ENCODE measurements at places on chromosomes 12 and 14.

DNA sequence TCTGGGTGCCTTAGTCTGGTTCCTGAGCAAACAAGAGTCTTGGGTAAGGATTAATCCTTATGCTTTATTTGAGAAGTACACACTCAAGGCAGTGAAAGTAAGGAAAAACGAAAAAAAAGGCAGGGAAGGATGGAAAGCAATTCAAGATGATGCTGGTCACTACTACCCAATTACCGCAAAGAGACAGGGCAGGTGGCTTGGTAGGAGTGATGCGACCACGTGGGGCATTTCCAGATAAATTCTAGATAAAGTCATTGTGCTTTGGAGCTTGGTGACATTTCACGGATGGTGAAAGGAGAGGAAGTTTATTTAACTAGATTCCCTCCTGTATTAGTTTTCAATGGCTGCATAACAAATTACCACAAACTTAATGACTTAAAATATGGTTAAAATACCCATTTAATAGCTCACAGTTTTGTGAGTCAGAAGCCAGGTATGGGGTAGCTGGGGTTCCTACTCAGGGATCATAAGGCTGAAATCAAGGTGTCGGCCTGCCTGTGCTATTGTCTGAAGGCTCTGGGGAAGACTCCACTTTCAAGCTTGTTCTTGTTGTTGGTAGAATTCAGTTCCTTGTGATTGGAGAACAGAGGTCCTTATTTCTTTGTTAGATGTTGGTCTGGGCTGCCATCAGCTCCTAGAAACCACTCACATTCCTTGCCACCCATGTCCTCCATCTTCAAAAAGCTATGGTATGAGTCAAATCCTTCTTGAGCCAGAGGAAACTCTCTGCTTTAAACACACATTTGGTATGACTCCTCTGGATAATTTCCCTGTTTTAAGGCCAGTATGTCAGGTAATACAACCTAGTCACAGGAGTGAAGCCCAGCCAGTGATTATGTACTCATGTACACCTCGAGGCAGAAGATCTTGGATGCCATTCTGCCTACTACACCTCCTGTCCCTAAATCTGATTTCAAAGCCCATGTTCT lies 5.6 kb upstream of the HMGA2 start:
- H3K27me3 ChIP-seq, result peaks cover 3% of the 10 kb centered on the region
- no peak overlapping the region for H3K27ac ChIP-seq
- no peak for DNase-seq

DNA sequence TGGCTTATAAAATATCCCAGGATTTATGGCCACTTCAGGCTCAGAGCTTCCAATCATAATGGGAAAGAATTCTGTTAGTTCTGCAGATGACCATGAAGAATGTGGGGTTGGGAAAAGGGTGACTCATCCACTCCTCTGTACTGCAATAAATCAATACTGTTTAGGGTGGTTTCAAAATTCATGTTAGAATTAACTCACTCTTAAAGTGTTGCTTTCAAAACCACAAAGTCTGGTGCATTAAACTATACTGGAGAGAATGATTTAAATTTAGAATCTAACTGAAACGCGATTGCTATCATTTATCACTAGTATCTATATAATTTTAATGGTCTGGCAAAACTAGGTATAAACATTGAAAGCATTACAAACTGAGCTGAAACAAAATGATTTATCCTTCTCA lies 798 bp downstream of the CCDC198 start:
- no peaks in the 10 kb centered on the region for H3K36me3 ChIP-seq
- no peaks in the 10 kb centered on the region for H3K4me1 ChIP-seq
- DNase-seq, result no peak
- no peaks in the 10 kb centered on the region for H3K27me3 ChIP-seq

DNA sequence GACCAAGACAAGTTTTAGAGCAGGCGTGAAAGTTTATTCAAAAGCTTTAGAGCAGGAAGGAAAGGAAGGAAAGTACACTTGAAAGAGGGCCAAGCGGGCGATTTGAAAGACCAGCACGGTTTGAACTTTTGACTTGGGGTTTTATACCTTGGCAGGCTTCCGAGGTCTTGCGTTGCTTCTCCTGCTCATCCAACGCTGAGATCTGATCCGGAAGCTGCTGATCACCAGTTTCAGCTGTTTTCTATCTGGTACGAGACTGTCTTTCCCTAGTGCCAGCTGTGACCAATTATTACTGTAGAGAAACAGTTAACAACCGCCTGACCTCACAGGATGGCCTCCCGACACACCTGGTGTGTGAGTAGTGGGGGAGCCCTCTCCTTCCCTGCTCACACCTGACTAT lies 20.6 kb upstream of the SNRPF start:
- H3K27ac ChIP-seq, result no peak overlapping the region
- no peak overlapping the region for H3K4me3 ChIP-seq
- H3K36me3 ChIP-seq, result no peaks in the 10 kb centered on the region
- DNase-seq, result no peak
- no peaks in the 10 kb centered on the region for H3K4me1 ChIP-seq
- peaks cover 5% of the 10 kb centered on the region for H3K27me3 ChIP-seq

DNA sequence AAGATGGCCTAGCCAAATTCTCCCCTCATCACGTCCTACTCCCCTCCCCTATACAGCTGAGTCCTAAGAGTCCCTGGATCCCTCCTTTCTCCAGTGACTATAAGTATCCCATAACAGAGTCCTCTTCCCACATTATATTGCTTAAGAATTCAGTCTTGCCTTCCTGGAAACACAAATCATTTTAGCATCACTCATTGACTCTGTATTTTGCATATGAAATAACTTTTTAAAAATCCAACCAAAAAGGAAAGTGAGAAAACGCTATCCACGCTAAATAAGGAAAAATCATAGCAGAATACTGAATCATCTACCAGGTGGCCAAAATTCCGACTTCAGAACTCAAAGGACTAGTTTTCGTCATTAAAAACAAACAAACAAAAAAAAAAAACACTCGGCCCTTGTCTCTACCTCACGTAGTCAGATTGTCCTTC lies 130.2 kb downstream of the GCH1 start:
- no peaks in the 10 kb centered on the region for H3K36me3 ChIP-seq
- peak overlapping the region; percentile 86 for H3K27ac ChIP-seq
- peaks cover 14% of the 10 kb centered on the region for H3K4me1 ChIP-seq
- H3K27me3 ChIP-seq, result peaks cover 8% of the 10 kb centered on the region
- no peak for DNase-seq

DNA sequence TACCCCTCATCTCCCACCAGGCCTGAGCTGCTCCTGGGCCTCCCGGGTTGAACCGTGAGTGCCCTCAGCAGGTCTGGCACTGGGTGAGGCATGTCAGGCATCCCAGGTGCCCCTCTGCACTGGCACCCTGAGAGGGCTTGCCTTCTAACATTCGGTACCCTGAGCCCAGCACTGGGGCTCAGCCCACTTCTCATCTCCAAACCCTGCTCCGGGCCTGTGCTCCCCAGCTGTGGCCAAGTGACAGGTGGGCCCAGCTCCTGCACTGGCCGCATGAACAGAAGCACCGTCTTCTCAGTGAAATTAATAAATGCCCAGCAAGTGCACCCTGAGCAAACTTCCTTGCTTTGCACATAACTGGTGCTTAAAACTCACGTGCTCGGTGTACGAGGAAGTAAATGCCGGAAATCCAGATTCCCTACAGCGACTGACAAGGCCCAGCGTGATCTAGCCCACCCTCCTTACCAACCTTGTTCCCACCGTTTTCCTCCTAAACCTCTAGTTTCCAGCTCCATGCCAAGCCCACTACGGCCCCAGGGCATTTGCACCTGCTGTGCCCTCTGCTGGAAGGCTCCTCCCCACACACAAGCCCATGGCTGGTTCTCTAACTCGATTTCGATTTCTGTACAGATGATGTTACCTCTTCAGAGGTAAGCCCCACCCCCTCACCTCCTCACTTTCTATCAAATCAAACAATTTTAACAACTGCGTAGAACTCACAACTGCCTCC lies 115.2 kb upstream of the NCOR2 start:
- H3K36me3 ChIP-seq, result no peaks in the 10 kb centered on the region
- no peak overlapping the region for H3K27ac ChIP-seq
- H3K27me3 ChIP-seq, result peaks cover 2% of the 10 kb centered on the region
- H3K4me1 ChIP-seq, result peaks cover 8% of the 10 kb centered on the region
- no peak overlapping the region for H3K4me3 ChIP-seq

DNA sequence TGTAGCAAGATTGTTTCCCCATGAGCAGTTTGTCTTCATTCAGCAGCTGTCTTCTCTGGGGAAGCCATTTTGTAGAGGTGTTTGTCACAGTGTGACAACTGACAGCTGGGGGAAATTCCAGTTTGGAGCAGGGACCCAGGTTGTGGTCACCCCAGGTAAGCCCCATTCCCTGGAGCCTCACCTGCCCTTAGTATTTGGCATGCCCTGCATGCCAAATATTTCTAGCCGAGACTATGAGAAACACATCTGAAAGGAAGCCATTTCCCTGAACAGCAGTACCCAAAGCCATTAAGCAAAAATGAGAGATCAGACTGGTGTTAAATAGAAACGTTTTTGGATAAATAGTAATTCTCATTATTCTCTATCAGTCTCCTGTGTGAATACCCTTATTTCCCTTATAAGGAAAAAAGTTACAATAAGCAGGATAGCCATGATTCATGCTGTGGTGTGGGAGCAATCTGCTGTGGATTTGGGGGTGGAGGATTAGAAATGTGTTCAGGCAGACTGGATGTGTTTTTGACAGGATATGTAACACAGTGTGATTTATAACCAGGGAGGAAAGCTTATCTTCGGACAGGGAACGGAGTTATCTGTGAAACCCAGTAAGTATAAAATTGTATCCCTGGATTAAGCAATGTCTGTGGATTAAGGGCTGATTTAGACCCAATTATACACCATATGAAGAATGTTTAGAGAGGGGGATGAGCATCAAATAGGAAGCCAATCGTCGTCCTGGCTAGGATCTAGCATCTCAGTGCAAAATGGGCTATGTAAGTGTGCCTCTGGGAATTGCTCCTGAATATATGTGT lies 68.9 kb downstream of the DAD1 start:
- H3K27ac ChIP-seq, result no peak overlapping the region
- DNase-seq, result no peak
- peaks cover 39% of the 10 kb centered on the region for H3K4me1 ChIP-seq
- peaks cover 4% of the 10 kb centered on the region for H3K36me3 ChIP-seq

DNA sequence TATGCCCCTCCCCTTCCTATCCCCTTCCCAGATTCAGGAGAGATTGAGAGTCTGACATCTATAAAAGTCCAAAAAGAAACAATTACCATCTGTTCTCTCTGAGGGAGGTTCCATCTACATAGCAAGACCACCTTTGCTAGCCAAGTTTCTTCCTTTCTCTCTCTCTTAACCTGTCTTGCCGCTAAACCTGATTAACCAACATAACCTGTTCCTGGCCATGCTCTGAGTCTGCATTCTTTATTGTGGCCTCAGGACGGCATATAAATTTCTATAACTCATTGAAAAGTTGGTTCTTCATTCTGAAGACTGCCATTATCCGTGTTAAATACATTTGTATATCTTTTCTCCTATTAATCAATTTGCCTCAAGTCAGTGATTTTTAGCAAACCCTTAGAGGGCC lies 594.0 kb downstream of the KCNH5 start:
- peaks cover 2% of the 10 kb centered on the region for H3K27me3 ChIP-seq
- no peak overlapping the region for H3K27ac ChIP-seq
- no peaks in the 10 kb centered on the region for H3K4me1 ChIP-seq
- H3K36me3 ChIP-seq, result no peaks in the 10 kb centered on the region

DNA sequence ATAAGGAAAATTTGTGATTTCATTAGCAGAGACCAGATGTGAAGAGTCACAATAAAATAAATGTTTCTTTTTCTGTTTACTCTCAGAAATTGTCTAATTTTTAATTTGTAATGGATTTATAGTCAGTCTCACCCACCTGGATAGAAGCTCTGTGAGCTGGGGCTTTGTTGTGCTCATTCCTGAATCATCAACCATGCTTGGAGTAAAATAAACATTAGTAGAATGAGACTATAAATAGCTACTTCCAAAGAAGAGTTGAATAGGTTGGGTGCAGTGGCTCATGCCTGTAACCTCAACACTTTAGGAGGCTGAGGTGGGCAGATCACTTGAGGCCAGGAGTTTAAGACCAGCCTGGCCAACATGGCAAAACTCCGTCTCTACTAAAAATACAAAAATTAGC lies 185.3 kb upstream of the FBXO33 start:
- no peak overlapping the region for H3K27ac ChIP-seq
- DNase-seq, result no peak
- peaks cover 6% of the 10 kb centered on the region for H3K27me3 ChIP-seq

- H3K36me3 ChIP-seq, result no peaks in the 10 kb centered on the region
- no peaks in the 10 kb centered on the region for H3K4me1 ChIP-seq
- no peak for DNase-seq
- H3K27ac ChIP-seq, result no peak overlapping the region
Observed at GRCh38 chr14:45610318-45610717, 357.3 kb upstream of the MIS18BP1 start.

DNA sequence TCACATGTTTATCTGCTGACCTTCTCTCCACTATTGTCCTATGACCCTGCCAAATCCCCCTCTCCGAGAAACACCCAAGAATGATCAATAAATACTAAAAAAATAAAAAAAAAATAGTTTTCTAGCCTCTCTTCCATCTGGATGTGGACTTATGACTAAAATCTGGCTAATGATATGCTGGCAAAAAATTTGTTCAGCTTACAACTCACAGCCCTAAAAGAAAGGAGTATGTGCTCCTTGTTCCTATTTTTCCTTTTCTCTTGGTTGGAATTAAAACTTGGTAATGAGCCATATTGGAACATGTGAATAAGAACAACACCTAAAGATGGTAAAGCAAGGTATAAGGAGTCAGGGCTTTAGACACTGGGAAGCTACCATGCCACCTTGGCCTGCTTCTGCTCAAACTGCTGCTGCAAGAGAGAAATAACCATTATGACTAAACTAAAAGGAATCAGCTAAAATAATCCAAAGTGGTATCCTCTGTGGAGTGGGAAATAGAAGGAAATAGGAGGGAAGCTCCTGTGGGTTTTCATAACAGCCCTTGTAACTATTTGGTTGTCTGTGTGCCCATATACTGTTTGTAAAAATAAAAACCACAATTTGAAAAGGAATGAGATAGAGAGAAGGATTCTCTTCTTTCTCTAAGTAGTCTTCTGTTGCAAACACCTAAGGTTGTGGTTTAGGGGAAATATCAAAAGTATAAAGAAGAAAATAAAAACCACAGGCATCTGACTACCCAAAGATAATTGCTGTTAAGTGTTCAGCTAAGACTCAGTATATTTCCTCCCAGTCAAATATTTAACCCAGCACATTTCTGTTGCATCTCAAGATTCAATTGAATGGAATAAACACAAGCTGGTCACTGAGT lies 53.8 kb downstream of the SDR9C7 start:
- no peak overlapping the region for H3K27ac ChIP-seq
- no peaks in the 10 kb centered on the region for H3K4me1 ChIP-seq
- H3K27me3 ChIP-seq, result peaks cover 1% of the 10 kb centered on the region
- peaks cover 5% of the 10 kb centered on the region for H3K36me3 ChIP-seq
- H3K4me3 ChIP-seq, result no peak overlapping the region

DNA sequence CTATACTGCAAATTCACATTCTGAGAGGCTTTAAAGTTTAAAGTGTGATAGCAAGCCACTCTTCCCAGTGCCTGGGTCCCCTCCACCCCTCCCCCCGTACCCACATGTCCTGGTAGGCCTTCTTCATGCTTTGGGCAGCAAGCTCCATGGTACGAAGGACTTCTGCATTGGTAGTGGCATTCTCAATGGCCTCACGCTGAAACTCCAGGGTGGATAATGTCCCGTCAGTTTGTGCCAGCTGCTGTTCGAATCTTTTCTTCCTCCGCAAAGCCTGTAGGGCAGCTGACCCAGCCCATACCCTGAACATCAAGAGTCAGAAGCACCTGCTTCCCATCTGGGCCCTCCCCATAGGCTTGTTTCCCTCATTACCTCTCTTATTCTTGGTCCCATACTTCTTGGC lies 2.0 kb downstream of the CHMP4A start:
- peaks cover 30% of the 10 kb centered on the region for H3K27me3 ChIP-seq
- H3K27ac ChIP-seq, result peak overlapping the region; percentile 28
- no peak overlapping the region for H3K4me3 ChIP-seq
- DNase-seq, result no peak
- peaks cover 37% of the 10 kb centered on the region for H3K36me3 ChIP-seq
- H3K4me1 ChIP-seq, result peaks cover 24% of the 10 kb centered on the region
